Naive thymus-derived CD4-positive, alpha-beta T cell (primary cell): ENCODE measurements at places on chromosomes 5 and 9. TPM values are rescaled to one million over a fixed set of nuclear protein-coding genes. Genes with fewer than 3 reads are reported as not detected.

GRCh38 chr5:144448457-144448856 lies 277.8 kb downstream of the KCTD16 start:
- DNase-seq, result no peak
- H3K36me3 ChIP-seq, result no peaks in the 10 kb centered on the region
- H3K27ac ChIP-seq, result no peak overlapping the region
- H3K4me3 ChIP-seq, result no peak overlapping the region
- no peaks in the 10 kb centered on the region for H3K27me3 ChIP-seq

GRCh38 chr5:85077581-85077980 lies 692.9 kb upstream of the EDIL3 start:
- H3K4me3 ChIP-seq, result no peak overlapping the region
- H3K4me1 ChIP-seq, result no peaks in the 10 kb centered on the region
- no peak for DNase-seq

GRCh38 chr5:119153629-119154028 lies 82.7 kb downstream of the DMXL1 start:
- H3K27ac ChIP-seq, result no peak overlapping the region
- no peaks in the 10 kb centered on the region for H3K27me3 ChIP-seq
- H3K36me3 ChIP-seq, result no peaks in the 10 kb centered on the region

GRCh38 chr5:57450991-57451876 lies 31.4 kb downstream of the ACTBL2 start:
- DNase-seq, result no peak
- H3K27me3 ChIP-seq, result no peaks in the 10 kb centered on the region
- no peak overlapping the region for H3K27ac ChIP-seq
- H3K36me3 ChIP-seq, result no peaks in the 10 kb centered on the region
- H3K4me1 ChIP-seq, result no peaks in the 10 kb centered on the region
- H3K4me3 ChIP-seq, result no peak overlapping the region

BTNL9 gene
- polyA plus RNA-seq, result not detected
